ENCODE measurements at places on chromosomes 16 and 17. TPM values are rescaled to one million over a fixed set of nuclear protein-coding genes. Genes with fewer than 3 reads are reported as not detected.

DNA sequence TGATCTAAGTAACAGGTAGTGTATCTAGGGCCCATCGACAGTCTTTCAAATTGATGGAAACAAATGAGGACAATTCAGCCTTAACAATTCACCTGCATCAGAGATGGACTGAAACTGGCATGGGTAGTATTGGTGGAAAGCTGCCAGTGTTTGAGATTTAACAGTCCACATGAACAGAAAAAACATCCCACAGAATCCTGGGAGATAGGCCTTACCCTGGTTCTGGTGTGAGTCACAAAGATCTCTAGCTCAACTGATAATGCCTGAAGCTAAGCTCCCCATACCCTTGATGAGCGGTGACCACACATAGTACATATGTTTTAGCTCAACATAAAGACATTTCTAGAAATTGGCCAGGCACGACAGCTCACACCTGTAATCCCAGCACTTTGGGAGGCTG is 21.9 kb downstream of the CRK start:
- H3K27me3 ChIP-seq, result no peaks in the 10 kb centered on the region
- H3K27ac ChIP-seq, result no peak overlapping the region
- DNase-seq, result no peak
- H3K4me3 ChIP-seq, result no peak overlapping the region

GRCh38 chr17:1160591-1161390 is 19.0 kb downstream of the ABR start:
- H3K27me3 ChIP-seq, result no peaks in the 10 kb centered on the region
- DNase-seq, result no peak
- no peak overlapping the region for H3K4me3 ChIP-seq
- H3K27ac ChIP-seq, result no peak overlapping the region
- H3K36me3 ChIP-seq, result no peaks in the 10 kb centered on the region
- H3K4me1 ChIP-seq, result no peaks in the 10 kb centered on the region

DNA sequence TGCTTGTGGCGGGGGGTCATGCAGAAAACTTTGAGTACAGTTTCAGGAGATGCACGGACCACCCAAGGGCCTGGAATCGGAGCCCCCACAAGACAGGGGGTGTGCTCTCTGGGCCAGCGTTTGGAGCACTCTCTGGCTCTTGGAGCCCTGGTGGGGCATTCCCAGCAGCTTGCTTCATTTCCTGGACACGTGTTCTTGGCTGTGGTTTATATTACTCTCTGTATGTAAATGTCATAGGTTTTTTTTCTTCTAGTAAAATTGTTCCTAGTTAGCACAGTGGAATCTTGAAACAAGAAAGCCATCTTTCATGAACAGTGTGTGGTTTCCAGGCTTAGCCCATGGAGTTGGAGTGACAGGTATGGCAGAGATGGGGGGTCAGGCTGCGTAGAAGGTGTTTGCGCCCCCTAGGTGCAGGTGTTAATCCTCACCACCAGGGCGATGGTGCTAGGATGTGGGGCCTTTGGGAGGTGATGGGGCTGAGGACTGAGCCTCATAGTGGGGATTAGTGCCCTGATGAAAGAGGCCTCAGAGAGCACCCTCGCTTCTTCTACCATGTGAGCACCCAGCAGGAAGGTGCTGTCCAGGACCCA is 79.8 kb downstream of the JPH3 start:
- no peaks in the 10 kb centered on the region for H3K4me1 ChIP-seq
- no peaks in the 10 kb centered on the region for H3K27me3 ChIP-seq
- no peaks in the 10 kb centered on the region for H3K36me3 ChIP-seq
- no peak overlapping the region for H3K27ac ChIP-seq

DNA sequence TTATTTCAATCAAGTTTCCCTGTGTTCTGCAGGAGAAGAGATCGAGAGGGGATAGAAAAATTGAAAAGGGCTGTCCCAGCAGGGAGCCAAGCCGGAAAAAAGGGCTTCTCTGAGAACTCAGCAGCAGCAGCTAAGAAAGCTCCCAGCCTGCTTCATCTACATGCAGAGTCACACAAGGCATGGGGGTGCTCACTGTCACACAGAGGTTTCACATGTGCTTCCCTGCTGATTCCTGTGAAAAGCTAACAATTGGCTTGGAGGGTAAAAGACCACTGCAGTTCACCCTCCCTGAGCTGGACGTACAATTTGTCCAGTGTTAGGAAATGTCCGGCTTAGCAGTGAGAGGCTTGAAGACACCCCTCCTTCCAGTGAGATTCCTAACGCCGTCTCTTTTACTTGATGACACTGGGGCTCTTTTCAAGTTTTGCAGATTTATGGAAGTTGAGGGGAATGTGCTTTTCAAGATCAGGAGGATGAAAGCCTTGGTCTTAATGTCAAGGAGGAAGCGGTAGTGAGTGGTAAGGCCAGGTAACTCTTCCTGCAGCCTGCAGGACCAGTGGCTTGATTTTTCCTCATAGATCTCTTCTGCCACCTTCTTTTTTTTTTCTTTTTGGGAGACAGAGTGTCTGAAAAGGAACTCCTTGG is 85.6 kb downstream of the WNT3 start:
- no peak for DNase-seq
- no peak overlapping the region for H3K27ac ChIP-seq
- H3K4me3 ChIP-seq, result no peak overlapping the region
- no peaks in the 10 kb centered on the region for H3K27me3 ChIP-seq
- H3K36me3 ChIP-seq, result no peaks in the 10 kb centered on the region
- no peaks in the 10 kb centered on the region for H3K4me1 ChIP-seq

- H3K4me1 ChIP-seq, result no peaks in the 10 kb centered on the region
- DNase-seq, result no peak
- H3K36me3 ChIP-seq, result no peaks in the 10 kb centered on the region
- H3K27ac ChIP-seq, result no peak overlapping the region
- H3K27me3 ChIP-seq, result no peaks in the 10 kb centered on the region
- H3K4me3 ChIP-seq, result no peak overlapping the region
Observed at GRCh38 chr17:50517504-50518383, 9.5 kb downstream of the MYCBPAP start.

GRCh38 chr16:5058476-5058875 is 7.3 kb downstream of the C16orf89 start:
- H3K4me1 ChIP-seq, result no peaks in the 10 kb centered on the region
- H3K4me3 ChIP-seq, result no peak overlapping the region
- no peaks in the 10 kb centered on the region for H3K27me3 ChIP-seq
- no peak for DNase-seq
- H3K36me3 ChIP-seq, result peaks cover 4% of the 10 kb centered on the region
- H3K27ac ChIP-seq, result no peak overlapping the region

DNA sequence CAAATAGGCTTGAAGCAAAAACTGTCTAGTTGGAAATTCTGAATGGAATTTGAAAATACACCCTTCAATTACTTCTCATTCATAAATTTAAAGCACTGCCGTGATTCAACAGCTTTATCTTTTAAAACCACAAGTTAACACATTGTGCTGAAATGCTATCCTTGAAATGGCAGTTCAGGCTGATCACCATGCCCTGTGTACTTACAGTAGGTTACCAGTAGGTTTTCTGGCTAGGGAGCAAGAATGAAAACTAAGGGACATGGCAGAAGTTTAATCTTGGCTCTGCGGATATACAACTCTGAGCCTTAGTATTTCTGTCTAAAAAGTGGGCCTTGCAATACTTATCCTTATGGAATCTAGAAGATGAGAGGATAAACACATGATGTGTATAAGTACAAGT is 28.0 kb downstream of the NXPH3 start:
- DNase-seq, result no peak
- no peak overlapping the region for H3K4me3 ChIP-seq
- H3K27ac ChIP-seq, result peak overlapping the region; percentile 21
- H3K4me1 ChIP-seq, result no peaks in the 10 kb centered on the region

- H3K36me3 ChIP-seq, result peaks cover 39% of the 10 kb centered on the region
- no peak for DNase-seq
- no peak overlapping the region for H3K4me3 ChIP-seq
Observed at GRCh38 chr17:51155416-51155815, 2.1 kb downstream of the NME1 start.

GRCh38 chr16:57268804-57269800 is 15.4 kb downstream of the PLLP start:
- H3K27ac ChIP-seq, result peak overlapping the region; percentile 57
- DNase-seq, result no peak
- peaks cover 49% of the 10 kb centered on the region for H3K4me1 ChIP-seq
- H3K27me3 ChIP-seq, result no peaks in the 10 kb centered on the region
- no peak overlapping the region for H3K4me3 ChIP-seq

DNA sequence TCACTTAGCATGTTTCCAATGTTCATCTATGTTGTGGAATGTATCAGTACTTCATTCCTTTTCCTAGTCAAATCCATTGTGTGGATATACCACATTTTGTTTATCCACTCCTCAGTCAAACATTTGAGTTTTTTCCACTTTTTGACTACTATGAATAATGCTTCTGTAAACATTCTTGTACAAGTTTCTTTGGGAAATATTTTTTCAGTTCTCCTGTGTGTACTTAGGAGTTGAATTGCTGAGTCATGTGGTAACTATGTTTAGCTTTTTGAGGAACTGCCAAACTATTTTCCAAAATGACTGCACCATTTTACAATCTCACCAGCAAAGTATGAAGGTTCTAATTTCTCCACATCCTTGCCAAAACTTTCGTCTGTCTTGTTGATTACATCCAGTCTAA is 223.7 kb upstream of the AXIN2 start:
- DNase-seq, result no peak
- H3K4me3 ChIP-seq, result no peak overlapping the region
- H3K27ac ChIP-seq, result peak overlapping the region; percentile 24
- peaks cover 21% of the 10 kb centered on the region for H3K4me1 ChIP-seq
- no peaks in the 10 kb centered on the region for H3K27me3 ChIP-seq

- H3K4me1 ChIP-seq, result peaks cover 68% of the 10 kb centered on the region
- H3K36me3 ChIP-seq, result no peaks in the 10 kb centered on the region
- DNase-seq, result no peak
- no peak overlapping the region for H3K4me3 ChIP-seq
- no peaks in the 10 kb centered on the region for H3K27me3 ChIP-seq
- H3K27ac ChIP-seq, result peak overlapping the region; percentile 69
Observed at GRCh38 chr16:15955425-15955824, 6.0 kb downstream of the ABCC1 start.

GRCh38 chr16:14613991-14614390 is 16.1 kb downstream of the PARN start:
- no peak overlapping the region for H3K27ac ChIP-seq
- no peak overlapping the region for H3K4me3 ChIP-seq
- no peaks in the 10 kb centered on the region for H3K36me3 ChIP-seq
- H3K27me3 ChIP-seq, result no peaks in the 10 kb centered on the region
- no peaks in the 10 kb centered on the region for H3K4me1 ChIP-seq

DNA sequence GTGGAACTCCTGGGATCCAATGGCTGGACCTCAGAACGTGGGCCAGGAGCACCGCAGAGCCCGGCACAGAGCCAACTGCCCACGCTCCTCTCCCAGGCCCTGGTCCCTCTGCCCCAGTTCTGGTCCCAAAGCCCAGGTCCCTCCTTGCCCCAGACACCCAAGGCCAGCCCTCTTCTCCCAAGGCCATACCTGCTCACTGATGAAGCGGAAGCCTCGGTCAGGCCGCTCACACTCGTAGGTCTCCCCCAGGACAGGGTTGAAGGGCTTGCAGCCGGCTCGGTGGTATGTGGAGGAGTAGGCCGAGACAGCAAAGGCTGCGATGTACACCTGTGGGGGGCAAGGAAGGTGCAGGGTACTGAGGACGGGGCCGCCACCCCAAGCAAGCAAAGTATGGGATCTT is 8.5 kb downstream of the OSBPL7 start:
- no peak overlapping the region for H3K27ac ChIP-seq
- no peaks in the 10 kb centered on the region for H3K27me3 ChIP-seq
- H3K4me1 ChIP-seq, result no peaks in the 10 kb centered on the region
- H3K36me3 ChIP-seq, result peaks cover 92% of the 10 kb centered on the region
- H3K4me3 ChIP-seq, result no peak overlapping the region
- no peak for DNase-seq

DNA sequence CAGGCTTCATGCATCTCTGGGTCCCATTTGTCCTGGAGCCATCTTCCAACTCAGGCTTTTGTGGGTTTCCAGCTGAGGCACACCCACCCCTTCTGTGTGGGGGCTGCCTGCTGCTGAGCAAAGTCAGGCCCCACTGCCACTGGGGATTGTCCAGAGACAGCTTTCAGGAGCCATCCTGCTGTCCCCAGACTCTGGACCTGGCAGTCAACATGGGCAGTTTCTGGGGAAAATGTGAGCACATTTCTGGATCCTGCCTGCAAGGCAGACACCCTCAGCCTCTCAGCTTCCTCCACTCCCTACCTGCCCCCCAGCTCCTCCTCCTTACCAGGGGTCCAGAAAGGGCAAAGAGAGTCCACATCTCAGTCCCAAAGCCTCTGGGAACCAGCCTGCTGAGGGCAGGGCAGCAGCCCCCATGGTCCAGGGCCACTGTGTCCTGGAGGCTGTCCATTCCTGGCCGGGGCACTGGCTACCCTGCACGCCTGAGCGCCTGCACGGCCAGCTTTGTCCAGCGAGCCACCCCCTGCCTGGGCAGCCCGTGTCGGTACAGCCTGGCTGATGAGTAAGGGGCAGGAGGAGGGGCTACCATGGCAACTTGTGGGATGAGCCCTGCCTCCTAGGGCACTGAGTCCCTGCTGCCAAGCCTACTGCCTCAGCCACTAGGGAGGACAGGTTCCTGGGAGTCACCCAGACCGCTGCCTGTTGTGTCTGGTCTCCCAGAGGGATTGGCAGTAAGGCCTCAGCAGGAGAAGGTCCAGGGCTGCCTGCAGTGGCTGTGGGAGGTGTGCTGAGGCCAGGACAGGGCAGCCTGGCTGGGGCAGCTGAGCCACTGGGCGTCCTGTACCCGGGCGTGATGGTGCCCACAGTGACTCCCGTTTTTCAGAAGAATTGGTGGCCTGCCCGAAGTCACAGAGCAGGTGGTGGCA is at the start of gene SLC47A2:
Gene SLC47A2, minus strand, starts transcription at position 477 of the 923 bp plus-strand sequence. Its CDS starts 29 bp downstream, at position 448.
- H3K4me1 ChIP-seq, result peaks cover 5% of the 10 kb centered on the region
- DNase-seq, result no peak
- H3K36me3 ChIP-seq, result no peaks in the 10 kb centered on the region
- no peaks in the 10 kb centered on the region for H3K27me3 ChIP-seq
- H3K4me3 ChIP-seq, result no peak within 1 kb of the TSS
- H3K27ac ChIP-seq, result no peak within 1 kb of the TSS

DNA sequence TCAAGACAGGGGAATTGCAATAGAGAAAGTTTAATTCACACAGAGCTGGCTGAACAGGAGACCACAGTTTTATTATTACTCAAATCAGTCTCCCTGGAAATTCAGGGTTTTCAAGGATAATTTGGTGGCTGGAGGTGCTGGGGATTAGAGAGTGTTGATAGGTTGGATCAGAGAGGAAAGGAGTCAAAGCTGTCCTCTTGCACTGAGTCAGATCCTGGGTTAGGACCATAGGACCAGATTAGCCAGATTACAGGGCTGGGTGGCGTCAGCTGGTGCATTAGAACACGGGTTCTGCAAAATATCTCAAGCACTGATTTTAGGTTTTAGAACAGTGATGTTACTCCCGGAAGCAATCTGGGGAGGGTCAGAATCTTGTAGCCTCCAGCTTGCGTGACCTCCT is 1.8 kb upstream of the NSMCE1 start:
- H3K36me3 ChIP-seq, result no peaks in the 10 kb centered on the region
- peaks cover 3% of the 10 kb centered on the region for H3K4me1 ChIP-seq
- H3K4me3 ChIP-seq, result no peak overlapping the region

GRCh38 chr16:68364561-68364998 is 53.8 kb downstream of the PRMT7 start:
- no peaks in the 10 kb centered on the region for H3K36me3 ChIP-seq
- no peak for DNase-seq
- peaks cover 2% of the 10 kb centered on the region for H3K4me1 ChIP-seq
- H3K27me3 ChIP-seq, result peaks cover 12% of the 10 kb centered on the region

The SSTR5 gene
- total RNA-seq, result not detected

The HOXB6 gene
- 6.7 TPM for total RNA-seq

The MILR1 gene
- 34.4 TPM for total RNA-seq

The SLFN12 gene
- 16.7 TPM for total RNA-seq

The SLC6A4 gene
- 52.3 TPM for total RNA-seq

The HSD17B1 gene
- 1.2 TPM for total RNA-seq

The HOXB7 gene
- 3.0 TPM for total RNA-seq

The CA4 gene
- total RNA-seq, result 10.6 TPM

The ALOX15B gene
- total RNA-seq, result 112 TPM

The LGALS9 gene
- total RNA-seq, result 149 TPM
